Activated CD4-positive, CD25-positive, alpha-beta regulatory T cell treated with anti-CD3 and anti-CD28 coated beads, Interleukin-2, amount 50 U/mL, for 16 hours (primary cell): ENCODE measurements at places on chromosomes 5 and 9.

- DNase-seq = no peak
Observed at GRCh38 chr9:127154003-127154389, 31.6 kb upstream of the ANGPTL2 start.

- DNase-seq = no peak
Observed at GRCh38 chr5:140337880-140338279, 8.5 kb downstream of the HBEGF start.

DNA sequence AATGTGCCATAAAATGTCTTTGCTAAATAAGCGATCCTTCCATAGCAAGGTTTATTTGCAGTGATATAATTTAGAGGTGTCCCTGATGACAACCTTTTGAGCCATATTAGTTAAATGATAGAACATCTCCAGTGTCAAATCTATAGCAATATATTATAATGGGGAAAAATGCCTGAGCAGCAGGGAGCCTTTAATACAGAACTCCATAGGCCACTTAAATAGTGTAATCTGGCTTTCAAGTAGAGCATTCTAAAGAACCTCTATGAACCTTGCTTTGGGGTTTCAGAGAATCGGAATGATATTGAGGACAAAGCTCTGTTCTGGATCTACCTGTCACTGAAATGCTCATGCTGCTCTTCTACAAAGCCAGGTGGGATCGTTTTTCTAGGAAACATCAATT lies 96.7 kb upstream of the MEF2C start:
- no peak for DNase-seq

- DNase-seq = no peak
Observed at GRCh38 chr9:4579001-4579400, 83.1 kb upstream of the PLPP6 start.

GRCh38 chr5:154516475-154516874 lies 38.4 kb upstream of the HAND1 start:
- DNase-seq = no peak

DNA sequence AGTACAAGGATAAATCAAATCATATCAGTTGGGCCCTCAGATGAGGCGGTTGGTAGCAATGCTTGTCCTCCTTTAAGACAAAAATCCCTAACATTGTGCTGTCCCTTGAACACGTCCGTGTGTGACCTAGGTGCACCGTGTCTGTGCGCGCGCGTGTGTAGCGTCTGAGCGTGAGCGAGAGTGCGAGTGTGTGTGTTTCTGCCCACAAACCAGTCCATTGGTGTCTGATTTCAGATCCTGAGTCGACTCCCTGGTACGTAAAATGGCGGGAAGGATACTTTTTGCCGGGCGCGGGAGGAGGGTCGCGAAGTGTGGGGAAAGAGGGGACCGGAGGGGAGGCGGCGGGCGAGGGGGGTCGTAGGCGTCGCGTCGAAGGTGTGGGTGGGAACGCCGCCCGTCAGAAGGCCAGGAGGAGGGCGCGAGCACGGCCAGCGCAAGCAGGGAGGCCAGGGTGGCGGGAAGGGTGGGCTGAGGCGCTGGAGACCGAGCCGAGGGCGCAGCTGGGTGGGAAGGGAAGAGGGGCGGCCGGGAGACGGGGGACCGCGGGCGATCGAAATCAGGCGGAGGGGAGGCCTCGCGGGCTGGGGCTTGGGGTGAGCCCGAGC lies 8.9 kb downstream of the OTP start:
- DNase-seq = no peak

GRCh38 chr9:38228331-38229103 lies 159.5 kb upstream of the SHB start:
- DNase-seq = no peak

- no peak for DNase-seq
Observed at GRCh38 chr9:31839273-31839672, 545.2 kb upstream of the ACO1 start.

DNA sequence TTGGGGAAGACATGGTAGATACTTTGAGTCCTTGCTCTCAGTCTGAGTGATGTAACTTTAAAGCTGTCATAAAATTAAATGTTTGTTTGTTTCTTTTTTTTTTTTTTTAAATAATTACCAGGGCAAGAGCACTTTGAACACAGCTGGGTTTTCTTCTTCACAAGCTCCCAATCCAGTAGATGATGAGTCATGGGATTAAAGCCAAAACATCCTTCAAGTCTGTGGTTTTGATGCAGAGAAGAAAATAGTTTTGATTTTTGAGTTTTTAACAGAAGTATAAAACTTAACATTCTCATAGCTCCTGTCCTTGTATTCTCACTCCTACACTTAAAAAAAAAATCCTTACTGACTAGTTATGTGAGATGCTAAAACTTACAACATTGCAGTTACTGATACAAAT lies 34.8 kb upstream of the IL31RA start:
- DNase-seq = no peak

DNA sequence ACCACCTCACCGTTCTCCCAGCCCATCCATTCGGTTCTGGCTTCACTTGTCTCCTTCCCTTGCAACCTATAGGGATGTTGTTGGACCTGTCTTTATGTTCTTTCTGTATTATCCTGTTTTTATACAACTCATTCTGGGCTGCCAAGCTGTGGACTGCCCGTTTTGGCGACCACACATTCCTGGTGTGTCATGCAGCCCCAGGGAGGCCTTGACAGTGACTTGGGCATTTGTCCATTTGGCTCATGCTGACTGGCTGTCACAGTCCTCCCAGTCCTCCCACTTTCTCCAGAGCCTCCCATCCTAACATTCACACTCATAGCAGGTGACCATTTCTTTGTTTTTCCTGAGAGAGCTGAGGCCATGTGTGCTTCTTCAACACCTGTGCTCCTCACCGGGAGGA lies 136.4 kb downstream of the SLF1 start:
- no peak for DNase-seq

DNA sequence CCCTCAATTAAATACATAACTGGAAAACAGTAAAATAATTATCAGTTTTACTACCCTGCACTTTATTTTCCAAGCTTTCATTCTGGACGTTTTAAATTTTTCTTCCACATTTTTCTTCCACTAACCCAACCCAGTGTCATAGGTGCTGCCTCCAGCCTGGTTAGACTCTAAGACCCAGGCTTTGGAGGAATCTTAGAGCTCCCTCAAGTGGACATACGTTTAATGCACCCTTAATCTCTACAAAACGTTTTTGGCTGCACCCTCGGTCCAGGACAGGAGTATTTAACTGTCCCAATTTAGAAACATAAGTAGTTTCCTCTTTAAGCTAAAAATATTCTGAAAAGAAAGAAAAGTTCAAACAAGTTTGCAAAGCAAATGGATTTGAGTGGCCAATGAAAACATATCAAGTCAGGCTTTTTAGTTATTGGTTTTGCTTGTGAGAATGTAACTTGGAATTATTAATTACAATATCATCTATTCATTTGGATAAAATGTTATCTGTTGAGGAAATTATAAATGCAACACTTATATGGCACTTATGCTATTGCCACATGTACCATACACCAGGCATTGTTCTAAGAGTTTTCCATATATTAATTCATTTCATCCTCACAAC lies 38.9 kb downstream of the CDH6 start:
- DNase-seq = no peak

- DNase-seq = no peak
Observed at GRCh38 chr5:135729321-135729786, 105.1 kb upstream of the SLC25A48 start.

- DNase-seq = no peak
Observed at GRCh38 chr9:126880947-126881332, 20.5 kb downstream of the ZBTB34 start.

DNA sequence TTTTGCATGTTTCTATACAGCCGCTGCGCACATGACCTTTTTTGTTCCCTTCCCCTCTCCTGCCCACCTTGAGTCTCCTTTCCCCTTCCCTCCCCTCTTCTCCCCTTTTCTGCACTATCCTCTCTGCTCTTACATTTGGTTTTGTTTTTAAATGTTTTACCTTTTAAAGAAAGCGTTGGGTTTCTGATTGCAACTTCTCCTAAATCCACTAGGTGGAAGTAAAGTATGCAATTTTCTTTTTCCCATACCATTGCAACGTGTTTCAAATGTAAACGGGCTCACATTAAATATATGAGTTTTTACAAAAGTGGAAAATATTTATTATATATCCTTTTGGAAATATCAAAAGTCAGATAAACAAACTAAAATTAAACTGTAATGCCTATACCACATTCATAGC lies 500.9 kb downstream of the DIRAS2 start:
- no peak for DNase-seq

DNA sequence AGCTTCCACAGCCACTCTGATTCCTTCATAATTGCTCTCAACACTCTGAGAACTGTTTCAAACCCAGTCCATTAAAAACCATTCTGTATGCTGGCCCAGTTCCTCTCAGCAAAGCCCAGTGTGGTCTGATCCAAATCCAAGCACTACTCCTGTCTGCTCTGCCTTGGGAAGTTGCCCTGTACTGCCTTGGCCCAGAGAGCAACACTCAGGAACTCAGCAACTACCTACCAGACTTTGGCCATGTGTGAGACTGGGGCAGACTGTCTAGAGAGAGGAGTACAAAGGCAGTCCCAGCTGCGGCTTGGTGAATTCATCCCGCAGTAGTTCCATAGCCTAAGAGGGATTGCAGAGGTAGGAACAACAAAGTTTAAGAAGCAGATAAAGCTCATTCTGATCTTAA lies 214.4 kb downstream of the MCTP1 start:
- no peak for DNase-seq

DNA sequence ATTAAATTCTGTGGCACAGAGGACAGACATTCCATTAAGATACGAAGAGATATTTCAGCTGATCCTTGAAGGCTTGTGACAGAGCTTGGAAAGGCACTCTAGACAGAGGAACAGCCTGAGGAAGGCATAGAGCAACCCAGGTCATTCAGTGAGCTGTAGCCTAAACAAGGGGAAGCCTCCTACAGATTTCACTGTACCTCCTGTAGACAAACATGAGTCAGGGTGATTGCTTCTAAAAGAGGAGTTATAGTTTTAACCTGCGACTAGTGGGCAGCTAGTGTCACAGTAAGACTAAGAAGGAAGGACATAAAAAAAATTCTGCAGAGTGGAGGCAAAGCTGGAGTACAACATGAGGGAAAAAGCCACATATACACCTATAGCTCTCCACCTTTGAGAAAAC lies 43.5 kb upstream of the ANKDD1B start:
- no peak for DNase-seq

DNA sequence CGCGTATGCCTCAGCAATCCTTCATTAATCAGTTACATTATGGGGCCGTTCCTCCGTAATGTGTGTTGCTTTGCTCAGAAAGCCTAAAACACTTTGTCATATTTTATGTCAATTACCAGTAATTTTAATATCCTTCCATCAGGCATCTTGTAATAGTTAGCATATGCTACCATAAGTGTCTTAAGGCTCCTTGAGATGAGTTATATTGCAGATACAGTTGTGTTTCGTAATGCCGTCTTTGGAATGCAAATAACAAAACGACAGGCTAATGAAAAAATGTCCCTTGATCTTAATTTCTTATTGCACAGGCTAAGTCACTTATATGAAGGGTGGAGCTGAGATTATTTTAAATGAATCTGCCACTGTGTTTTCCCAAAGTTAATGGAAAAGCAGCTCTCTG lies 50.5 kb downstream of the TBCA start:
- no peak for DNase-seq

DNA sequence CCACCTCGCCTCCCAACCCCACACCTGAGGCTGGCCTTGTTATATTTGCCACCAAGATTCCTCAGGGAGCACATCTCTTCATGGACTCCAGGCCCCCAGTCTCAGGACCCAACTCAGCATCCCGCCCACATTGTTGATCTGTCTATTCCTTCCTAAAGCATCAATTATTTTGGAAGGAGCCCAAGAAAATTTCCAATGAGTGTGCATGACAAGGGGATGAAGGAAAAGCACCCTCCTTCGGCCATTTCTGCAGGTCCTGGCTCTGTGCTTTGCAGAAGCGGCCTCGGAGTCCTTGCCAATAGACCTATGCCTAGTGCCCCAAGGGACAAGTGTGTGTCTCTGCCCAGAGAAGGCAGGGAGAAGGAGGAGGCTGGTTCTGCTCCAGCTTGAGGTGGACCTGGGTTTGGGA lies 273.2 kb downstream of the GADD45G start:
- no peak for DNase-seq

GRCh38 chr5:56737951-56738606 lies 77.3 kb upstream of the MAP3K1 start:
- no peak for DNase-seq

DNA sequence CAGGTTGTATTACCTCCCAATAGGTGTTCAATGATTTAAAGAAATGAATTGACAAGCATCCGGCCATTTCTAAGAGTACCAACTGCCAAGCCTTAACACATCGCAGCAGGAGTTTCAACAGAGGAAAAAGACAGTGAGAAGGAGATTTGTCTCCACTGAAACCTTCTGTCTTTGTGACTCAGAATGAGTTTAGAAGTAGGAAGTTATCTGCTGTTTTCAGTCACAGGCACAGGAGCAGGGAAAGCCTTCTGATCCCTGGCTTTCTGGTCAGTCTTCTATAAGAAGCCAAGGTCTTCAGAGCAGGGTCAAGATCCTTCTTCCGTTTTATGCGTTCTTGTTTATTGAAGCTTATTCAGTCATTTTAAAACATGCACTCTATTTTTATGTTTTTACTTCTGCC lies 390.7 kb upstream of the PCSK5 start:
- no peak for DNase-seq

- no peak for DNase-seq
Observed at GRCh38 chr5:177428574-177429217, 2.2 kb downstream of the GRK6 start.

DNA sequence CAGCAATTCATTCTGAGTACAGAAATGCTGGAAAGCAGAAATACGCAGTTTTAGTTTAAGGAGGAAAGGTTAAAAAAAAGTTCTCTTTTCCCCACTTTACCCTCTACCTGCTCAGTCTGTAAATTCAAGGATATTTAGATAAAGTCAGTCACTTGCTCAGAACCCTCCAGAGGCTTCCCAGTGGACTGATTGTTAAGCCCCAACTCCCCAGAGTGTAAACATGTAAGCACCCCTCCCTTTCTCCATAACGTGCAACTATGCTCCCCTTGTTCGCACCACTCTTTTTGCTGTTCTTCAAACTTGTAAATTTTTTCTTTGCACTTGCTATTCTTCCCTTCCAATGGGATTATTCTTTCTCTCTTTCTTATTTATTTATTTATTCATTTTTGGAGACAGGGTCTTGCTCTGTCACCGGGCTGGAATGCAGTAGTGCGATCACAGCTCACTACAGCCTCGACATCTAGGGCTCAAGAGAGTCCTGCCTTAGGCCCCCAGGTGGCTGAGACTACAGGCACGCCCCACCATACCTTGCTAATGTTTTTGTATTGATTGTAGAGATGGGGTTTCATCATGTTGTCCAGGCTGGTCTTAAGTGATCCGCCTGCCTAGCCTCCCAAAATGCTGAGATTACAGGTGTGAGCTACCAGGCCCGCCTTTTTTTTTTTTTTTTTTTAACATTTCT lies 32.5 kb upstream of the ERBIN start:
- no peak for DNase-seq
